ENCODE measurements at places on chromosomes 16 and 17. TPM values are rescaled to one million over a fixed set of nuclear protein-coding genes. Genes with fewer than 3 reads are reported as not detected.

DNA sequence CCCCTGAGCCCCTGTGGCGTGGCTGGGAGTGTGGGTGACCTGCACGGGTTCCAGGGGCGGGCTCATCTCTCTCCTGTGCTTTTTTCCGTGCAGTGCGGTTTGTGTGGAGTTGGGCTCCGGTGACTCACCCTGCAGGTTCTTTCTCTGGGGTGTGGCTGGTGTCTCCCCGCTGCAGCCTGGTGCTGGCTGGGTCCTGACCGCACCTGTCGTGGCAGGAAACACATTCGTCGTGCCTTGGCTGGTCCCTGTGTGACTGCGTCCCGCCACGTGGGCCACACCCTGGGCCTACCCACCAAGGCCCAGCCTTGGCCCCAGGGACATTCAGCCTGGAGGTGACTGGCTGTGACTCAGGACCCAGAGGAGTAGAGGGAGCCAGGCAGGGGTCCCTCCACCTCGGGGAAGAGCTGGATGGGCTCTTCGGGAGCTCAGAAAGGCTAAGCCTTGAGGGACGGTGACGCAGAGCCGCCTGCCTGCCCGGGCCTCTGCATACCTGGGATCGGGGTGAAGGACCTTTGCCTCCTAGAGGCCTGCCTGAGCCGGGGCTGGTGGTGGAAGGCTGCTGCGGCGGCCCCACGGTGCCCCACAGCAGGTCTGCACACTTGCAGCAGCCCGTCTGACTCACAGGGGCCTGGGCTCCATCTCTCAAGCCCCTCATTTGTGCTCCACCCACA is 7.8 kb downstream of the TRAF7 start:
- no peak for DNase-seq

GRCh38 chr16:66848172-66848571 is 4.0 kb downstream of the CA7 start:
- no peak for DNase-seq

DNA sequence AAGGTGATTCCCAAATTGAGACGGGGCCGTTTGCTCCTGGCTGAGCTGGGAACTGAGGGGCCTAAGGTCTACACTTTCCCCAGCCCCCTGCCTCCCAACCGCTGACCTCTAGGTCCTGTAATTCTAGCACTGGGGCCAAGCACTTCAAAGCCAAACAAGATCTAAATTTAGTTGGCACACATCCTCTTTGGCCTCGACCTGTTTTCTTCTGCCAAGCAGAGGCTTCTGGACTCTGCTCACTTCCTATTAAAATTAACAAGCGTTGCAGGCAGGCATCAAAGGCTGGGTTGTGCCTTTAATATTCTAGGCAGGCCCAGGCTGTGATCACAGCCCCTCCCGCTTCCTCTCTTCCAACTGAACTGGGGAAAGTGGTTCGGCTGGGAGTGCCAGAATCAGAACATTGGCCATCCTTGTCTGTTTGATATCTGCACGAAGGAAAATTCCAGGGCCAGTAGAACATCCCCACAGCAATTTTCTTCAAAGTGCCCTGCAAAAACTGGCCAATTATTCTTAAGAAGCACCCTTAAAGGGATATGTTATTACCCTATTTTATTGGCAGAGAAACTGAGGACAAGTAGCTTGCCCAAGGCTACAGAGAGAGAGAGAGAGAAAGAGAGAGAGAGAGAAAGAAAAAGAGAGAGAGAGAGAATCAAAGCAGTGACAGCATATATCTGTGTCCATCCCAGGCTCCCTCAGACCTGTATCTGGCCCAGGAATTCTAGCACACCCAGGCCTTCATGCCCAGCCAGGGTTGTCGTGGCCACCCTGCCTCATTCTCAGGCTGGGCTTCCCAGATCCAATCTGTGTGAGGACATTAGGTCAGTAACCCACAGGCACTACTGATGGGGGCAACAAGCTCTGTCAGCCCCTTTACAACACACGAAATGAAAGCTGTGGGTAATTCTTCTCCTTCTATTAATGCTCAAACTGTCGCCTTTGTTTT is 12.8 kb upstream of the MT4 start:
- no peak for DNase-seq

GRCh38 chr16:67173808-67174705 is 3.7 kb downstream of the NOL3 start:
- DNase-seq = peak; percentile 92

The HEATR9 gene
- not detected for polyA plus RNA-seq

GRCh38 chr16:88505405-88506082 is 52.5 kb downstream of the ZFPM1 start:
- DNase-seq = peak; percentile 47

GRCh38 chr16:85353839-85354685 is 241.8 kb upstream of the CIBAR2 start:
- no peak for DNase-seq

GRCh38 chr17:8991514-8992285 is 26.2 kb upstream of the PIK3R5 start:
- DNase-seq = peak; percentile 85

- peak; percentile 56 for DNase-seq
These were observed 23.1 kb downstream of the LITAFD start for GRCh38 chr16:8905168-8905762.

DNA sequence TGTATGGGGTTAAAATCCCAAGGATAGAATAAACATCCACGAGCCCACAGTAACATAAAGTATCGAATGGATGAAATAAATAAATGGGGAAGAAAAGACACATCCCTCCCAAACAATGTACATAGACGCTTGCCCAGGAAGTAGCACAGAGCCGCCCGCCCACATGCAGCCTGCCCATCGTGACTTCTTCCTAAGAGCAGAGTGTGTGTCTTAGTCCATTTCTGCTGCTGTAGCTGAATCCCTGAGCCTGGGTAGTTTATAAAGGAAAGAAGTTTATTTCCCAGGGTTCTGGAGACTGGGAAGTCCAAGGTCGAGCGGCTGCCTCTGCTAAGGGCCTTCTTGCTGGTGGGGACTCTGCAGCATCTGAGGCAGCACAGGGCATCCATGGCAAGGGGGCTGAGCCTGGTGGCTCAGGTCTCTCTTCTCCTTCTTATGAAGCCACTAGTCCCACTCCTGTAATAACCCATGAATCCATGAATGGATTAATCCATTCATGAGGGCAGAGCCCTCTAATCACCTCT is 39.4 kb upstream of the ZNF469 start:
- no peak for DNase-seq

DNA sequence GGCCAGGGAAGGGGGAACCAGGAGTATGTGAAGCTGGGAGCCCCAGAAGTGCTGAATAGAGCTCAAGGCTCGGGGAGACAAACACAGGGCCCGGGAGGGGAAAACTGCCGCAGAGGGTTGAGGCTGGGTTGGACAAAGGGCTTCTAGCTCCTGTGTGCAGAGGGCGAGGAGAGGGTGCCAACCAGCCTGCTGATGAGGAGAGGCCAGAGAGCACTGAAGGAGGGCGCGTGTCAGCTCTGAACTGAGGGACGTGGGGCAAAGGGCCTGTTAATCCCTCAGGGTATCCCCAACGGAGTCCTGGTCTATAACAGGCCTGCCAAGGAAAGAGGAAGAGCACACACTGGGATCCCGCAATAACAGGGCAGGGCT is 151.3 kb downstream of the C16orf78 start:
- DNase-seq = no peak

The PHF12 gene
- polyA plus RNA-seq = 5.9 TPM

GRCh38 chr16:79534143-79534542 is 66.4 kb downstream of the MAF start:
- DNase-seq = no peak

The MYO1C gene
- polyA plus RNA-seq = 197 TPM

GRCh38 chr17:49407981-49408501 is 6.6 kb downstream of the PHB1 start:
- DNase-seq = peak; percentile 61

- DNase-seq = no peak
These were observed 417.5 kb downstream of the UTP18 start for GRCh38 chr17:51677875-51678274.

GRCh38 chr17:61361084-61361483 is 38.6 kb upstream of the TBX2 start:
- DNase-seq = peak; percentile 80

The CCDC144A gene
- polyA plus RNA-seq = 0.03 TPM

DNA sequence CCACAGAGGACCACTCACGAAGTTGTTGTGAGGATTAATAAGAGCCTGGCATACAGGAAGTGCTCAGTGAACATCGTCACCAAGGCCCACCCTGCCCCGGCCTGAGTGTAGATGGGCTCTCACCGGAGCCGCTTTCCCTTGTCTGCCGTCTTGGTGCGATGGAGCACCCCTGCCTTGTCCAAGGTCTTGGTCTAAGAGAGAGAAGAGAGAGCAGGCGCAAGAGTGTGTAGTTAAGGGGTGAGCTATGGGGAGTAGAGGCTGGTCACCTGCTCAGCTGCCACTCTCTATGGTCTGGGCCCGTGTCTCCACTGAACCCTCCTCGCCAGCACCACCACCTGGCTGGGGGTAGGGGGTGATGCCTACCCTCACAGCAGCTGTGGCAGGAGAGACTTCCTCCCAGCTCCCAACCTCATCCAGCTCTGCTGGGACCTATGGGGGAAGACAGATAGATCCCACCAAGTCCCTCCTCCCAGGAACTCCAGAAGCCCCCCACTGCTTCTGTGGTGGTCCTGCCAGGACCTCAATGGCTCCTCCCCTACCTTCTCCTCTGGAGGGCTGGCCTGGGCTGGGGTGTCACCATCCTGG is 28.7 kb downstream of the ARHGAP27 start:
- DNase-seq = no peak

DNA sequence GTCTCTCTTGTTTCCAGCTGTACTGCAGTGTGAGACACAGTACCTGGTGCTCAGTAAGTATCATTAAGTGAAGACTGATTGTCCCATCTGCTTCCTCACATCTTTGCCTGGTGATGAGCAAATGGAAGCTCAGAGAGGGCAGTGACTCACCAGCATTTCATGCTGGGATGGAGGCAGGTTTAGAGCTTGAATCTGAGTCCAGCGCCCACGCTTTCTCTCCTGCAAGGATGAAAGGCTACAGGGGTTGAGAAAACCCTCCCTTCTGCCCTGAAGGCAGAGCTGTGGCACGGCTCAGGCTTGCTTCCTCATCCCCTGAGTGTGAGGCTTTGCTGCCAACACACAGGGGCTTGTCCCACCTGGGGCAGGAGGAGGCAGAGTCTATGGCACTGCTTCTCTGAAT is 1.5 kb upstream of the RNF112 start:
- peak; percentile 97 for DNase-seq

The BLMH gene
- 22.9 TPM for polyA plus RNA-seq

- no peak for DNase-seq
These were observed 395.7 kb upstream of the ASIC2 start for GRCh38 chr17:33688771-33689170.

DNA sequence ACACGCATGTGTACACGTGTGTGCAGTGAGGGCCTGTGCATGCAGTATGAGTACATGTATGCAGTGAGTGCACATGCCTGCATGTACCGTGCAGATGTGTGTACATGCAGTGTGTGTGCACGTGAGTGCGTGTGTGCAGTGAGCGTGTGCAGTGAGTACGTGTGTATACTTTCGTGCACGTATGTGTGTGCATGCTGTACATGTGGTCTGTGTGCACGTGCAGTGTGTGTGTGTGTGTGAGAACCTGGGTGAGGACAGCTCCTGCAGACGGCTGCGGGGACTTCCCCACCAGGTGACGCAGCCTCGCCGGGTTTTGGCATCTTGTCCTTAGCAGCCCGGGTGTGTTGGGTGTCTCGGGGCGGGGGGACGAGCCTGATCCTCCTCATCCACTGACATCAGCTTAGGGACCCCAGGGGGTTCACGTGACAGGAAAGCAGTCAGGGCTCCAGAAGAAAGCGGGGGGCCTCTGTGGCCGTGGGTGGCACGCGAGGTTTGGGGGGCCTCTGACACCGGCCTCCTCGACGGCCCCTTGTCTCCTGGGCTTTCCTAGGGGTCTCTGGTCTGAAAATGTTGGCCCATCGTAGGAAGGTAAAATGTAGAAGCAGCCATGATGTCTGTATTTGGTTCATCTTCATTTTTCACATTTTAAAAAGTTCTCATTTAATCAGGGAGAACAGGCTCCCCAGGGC is 119.6 kb upstream of the ZNF750 start:
- no peak for DNase-seq

GRCh38 chr16:63005356-63005755 is 969.1 kb upstream of the CDH8 start:
- DNase-seq = no peak

- DNase-seq = no peak
These were observed 144.4 kb downstream of the PCTP start for GRCh38 chr17:55895112-55895759.

GRCh38 chr16:6771956-6772355 is 560.7 kb upstream of the RBFOX1 start:
- no peak for DNase-seq

DNA sequence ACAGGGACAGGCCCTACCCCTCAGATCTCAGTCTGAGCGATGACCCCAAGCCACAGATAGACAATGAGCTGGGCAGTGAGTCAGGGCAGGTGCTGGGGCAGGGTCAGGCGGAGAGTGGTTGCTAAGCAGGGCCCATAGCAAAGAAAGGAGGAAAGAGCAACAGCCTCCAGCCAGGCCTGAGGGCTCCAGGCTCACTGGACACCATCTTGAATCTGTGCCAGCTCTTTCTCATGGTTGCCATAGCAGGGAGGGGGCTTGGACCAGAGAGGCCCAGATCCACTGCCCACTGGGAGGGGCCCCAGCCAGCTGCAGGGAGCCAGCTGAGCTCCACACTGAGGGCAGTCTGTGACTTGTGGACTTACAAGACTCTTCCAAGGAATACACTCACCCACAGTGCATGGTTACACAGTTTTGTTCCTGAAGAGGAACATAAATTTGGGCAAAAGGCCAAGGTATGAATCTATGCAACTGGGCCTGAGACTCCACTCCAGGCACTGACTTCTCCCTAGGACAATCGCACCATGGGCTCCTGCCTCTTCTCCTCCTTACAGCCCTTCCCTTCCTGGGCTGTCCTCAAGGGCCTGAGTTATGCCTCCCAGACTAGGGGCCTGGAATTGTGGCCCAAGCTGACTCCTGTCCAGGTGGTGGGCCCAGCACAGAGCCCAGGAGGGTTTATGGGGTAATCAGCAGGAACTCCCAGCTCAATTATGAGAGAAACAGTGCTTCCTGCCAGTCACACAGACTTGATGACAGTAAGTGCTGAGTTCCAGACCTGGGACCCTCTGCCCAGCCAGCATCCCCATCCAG is 59.9 kb downstream of the BEAN1 start:
- peak; percentile 88 for DNase-seq

- DNase-seq = no peak
These were observed 3.1 kb downstream of the PHAF1 start for GRCh38 chr16:67112591-67113399.

DNA sequence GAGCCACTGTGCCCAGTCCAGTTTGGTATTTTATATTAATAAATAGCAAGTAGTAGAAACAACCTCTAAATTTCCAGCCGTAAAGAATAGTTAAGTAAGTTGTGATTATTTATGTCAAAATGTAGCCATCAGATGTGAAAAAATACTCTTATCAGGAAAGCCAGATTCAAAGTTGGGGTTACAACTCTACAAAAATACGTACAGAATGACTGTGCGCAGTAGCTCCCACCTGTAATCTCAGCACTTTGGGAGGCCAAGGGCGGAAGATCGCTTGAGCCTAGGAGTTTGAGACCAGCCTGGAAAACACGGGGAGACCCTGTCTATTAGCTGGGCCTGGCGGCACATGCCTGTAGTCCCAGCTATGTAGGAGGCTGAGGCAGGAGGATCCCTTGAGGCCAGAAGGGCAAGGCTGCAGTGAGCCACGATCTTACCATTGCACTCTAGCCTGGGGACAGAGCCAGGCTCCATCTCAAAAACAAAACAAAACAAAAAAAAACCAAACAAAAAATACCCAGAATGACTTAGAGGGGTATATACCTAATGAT is 1.7 kb downstream of the PDP2 start:
- DNase-seq = no peak

Data from GM23248 (cell line).